ENCODE measurements at places on chromosomes 11 and 22.

DNA sequence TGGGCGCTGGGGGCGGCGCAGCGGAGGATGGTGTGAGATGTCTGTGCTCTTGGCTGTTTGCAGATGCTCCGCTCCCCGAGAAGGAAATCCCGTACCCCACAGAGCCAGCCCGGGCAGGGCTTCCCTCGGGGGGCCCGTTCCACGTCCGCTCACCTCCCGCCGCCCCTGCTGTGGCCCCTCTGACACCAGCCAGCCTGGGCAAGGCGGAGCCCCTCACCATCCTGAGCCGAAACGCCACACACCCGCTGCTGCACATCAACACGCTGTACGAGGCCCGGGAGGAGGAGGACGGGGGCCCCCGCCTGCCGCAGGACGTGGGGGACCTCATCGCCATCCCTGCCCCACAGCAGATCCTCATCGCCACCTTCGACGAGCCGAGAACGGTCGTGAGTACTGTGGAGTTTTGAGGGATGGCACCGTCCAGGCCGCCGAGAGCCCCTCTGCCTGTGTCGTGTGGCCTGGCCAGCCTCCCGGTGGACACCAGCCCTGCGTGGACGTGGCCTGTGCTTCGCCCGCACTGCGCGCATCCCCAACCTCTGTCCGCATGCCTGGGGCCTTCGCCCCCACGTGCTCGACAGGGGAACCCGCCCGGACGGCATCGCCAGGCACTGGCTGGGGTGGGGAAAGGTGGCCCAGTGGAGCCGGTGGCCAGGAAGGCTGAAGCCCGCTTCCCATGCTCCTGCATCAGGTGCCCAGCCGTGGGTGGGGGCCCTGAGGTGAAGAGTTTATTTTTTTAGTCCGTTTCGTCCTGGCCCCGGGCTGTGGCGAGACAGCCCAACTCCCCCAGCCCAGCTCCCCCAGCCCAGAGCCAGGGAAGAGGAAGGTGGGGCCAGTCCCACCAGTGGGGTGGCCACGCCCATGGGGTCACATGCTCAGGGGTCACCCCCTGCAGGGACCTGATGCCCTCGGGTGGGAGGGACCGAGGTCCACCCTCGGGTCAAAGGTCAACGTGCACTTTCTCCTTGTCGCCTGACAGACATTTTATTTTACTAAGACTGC lies 6.5 kb upstream of the TRABD start:
- no peak for DNase-seq

DNA sequence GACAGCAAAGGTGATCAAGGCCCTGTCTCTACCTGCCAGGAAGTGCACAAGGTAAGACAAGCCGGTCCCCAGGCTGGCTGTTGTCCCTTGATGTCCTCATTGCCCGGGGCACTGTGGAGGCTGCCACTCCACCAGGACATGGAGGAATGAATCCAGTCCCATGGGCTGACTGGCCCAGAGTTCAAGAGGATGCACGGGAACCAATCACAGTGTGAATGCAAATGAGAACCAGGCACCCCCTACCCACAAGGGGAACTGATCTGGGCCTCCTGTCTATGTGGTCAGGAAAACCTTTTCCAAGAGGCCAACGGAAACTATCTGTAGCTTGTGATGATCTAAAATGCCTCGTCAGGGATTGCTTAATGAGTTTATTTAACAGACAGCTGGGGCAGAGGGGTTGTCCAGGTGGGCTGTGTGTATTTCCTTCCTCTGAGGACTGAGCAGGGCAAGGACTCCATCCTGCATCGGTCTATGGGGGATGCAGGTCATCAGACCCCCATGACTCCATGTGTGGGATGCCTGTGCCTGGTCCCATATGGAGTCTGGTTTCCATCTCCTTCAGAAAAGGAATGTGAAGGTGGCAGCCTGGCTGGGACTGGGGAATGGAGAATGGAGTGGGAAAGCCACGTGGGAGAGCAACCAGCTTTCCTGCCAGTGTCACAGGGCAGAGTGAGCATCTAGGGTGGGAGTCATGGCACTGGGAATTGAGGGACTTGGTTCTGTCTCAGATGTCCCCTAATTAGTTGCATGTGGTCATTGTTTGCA lies 60.5 kb downstream of the CD82 start:
- no peak for DNase-seq

DNA sequence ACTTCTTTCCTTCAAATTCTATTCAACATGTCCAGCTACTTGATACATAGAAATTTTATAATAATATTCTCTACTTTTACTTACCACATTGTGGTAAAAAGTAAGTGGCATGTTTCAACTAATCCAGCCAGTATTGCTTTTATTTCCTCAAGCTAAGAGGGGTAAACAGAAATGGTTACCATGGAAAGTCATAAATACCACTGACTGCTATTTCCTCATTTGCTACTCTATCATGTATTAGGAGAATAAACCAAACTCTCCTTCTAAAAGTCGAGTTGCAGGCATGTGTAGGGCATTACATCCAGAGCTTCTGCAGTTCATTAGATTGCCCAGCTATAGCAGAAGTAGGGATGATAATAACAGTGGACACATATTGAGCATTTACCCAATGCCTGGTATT lies 208.4 kb downstream of the MAML2 start:
- DNase-seq, result no peak

- no peak for DNase-seq
These were observed 5.3 kb downstream of the MMP11 start for GRCh38 chr22:23777776-23778576.

DNA sequence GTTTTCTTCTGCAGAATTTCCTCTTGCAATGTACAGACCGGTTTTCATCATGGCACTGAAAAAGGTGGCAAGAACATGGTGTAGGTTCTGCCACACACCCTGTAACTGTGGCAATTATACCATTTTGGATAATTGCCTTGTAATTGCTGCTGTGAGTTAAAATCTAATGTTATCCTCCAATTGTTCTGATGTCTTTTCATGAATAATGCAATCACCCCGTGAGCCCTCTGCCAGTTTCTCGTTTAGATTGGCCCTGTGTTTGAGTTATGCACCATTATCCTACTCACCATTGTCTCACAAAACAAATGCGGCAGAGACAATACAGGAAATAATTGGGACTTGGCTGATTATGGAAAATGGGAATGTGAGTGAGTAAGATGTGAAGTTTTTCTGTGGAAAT lies 61.8 kb upstream of the MTNR1B start:
- no peak for DNase-seq
